Umbilical cord (tissue), 2 donors: ENCODE measurements at places on chromosomes 2 and 18. TPM values are rescaled to one million over a fixed set of nuclear protein-coding genes. Genes with fewer than 3 reads are reported as not detected.

The DNAH6 gene
- 0.96 TPM for total RNA-seq

The ADCY3 gene
- 35.6 TPM for total RNA-seq

The REG3G gene
- total RNA-seq = 1.7 TPM

The SEMA4C gene
- total RNA-seq = 25.5 TPM

- no peak for DNase-seq
Measured at GRCh38 chr18:62744076-62744968, 29.0 kb downstream of the PHLPP1 start.

- peak; percentile 51 for DNase-seq
Measured at GRCh38 chr2:221501210-221501882, 70.8 kb downstream of the EPHA4 start.

- DNase-seq = no peak
Measured at GRCh38 chr2:3282056-3282998, 95.3 kb downstream of the EIPR1 start.

DNA sequence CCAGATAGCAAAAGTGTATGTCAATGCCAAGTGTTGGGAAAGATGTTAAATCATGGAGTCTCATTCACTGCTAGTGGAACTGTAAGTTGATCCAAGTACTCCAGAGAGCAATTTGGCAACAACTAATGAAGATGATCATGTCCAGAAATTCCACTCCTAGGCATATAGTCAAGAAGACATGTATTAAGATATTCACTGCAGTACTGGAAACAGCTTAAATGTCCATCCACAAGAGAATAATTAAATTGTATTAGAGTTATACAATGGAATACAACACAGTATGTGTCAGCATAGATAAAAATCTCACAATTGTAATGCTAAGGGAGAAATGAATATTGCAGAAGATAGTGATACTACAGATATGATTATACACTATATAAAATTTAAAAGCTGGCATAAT, 15.2 kb upstream of the LBH start:
- peak; percentile 54 for DNase-seq

GRCh38 chr18:32257084-32257785, 67.4 kb downstream of the MEP1B start:
- no peak for DNase-seq

GRCh38 chr2:73981081-73982001, 3.4 kb upstream of the TET3 start:
- peak; percentile 25 for DNase-seq

DNA sequence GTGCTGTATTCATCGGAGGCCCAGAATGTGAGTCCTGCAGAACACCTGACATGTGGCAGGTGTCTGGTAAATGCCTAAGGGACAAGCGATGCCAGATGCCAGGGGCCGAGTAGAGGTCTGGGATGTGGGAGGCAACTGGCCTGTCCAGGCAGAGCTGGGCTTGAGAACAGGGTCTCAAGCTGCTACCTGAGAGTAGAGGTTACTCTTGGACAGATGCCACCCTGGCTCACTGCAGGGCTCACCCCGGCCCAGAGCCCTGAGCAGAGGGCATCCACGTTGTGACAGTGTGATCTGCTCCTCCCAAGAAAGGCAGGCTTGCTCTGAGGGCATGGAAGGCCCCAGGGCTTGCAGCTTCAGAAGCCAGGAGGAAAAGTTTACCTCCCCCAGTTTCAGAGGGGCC, 692.0 kb upstream of the ID2 start:
- no peak for DNase-seq
